Activated naive CD4-positive, alpha-beta T cell treated with anti-CD3 and anti-CD28 coated beads, Interleukin-2, amount 10 ng/mL, durations not matched to agents 7 days and 5 days (primary cell): ENCODE measurements at places on chromosomes 2 and 18.

GRCh38 chr2:239500574-239501550, 100.0 kb upstream of the HDAC4 start:
- H3K27me3 ChIP-seq, result peaks cover 12% of the 10 kb centered on the region
- no peak for DNase-seq
- no peak overlapping the region for H3K27ac ChIP-seq
- H3K4me3 ChIP-seq, result no peak overlapping the region
- no peaks in the 10 kb centered on the region for H3K36me3 ChIP-seq

DNA sequence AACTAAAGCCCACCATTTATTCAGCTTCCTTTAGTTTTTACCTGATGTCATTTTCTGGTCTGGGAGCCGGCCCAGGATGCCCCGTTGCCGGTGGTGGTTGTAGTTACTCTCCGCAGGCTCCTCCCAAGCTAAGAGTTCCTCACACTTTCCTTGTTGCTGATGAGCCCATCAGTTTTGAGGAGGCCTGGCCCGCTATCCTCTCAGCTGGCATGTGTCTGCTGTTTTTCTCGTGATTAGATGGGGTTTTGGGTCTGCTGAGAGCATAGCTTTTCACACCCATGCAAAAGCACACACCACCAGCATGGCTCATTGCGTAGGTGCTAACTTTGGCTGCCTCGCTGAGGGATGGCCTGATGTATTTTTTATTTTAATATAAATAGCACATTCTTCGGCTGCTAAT, 72.1 kb downstream of the PSMG2 start:
- peak overlapping the region; percentile 87 for H3K27ac ChIP-seq
- H3K36me3 ChIP-seq, result peaks cover 4% of the 10 kb centered on the region
- peaks cover 10% of the 10 kb centered on the region for H3K4me1 ChIP-seq
- peaks cover 9% of the 10 kb centered on the region for H3K27me3 ChIP-seq

DNA sequence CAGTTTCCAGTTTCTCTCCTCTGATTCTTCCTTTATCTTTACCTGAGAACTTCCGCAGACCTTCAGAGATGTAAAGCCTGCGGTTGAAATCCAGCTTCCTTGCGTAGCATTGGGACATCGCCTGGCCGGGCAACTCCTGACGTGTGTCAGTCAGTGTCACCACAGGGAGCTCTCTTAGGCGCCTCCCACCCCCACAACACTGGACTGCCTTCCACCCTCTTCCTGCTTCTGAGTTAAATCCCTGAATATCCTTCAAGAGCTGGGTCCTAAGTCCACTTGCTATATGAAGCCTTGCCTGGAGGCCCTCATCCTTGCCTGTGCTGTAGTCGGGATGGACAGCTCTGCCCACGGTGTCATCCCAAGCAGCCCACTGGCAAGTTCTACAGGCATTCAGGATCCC, 179.4 kb downstream of the SEPTIN10 start:
- no peaks in the 10 kb centered on the region for H3K36me3 ChIP-seq
- no peak for DNase-seq
- H3K27ac ChIP-seq, result no peak overlapping the region
- H3K27me3 ChIP-seq, result no peaks in the 10 kb centered on the region
- no peak overlapping the region for H3K4me3 ChIP-seq
- H3K4me1 ChIP-seq, result no peaks in the 10 kb centered on the region

DNA sequence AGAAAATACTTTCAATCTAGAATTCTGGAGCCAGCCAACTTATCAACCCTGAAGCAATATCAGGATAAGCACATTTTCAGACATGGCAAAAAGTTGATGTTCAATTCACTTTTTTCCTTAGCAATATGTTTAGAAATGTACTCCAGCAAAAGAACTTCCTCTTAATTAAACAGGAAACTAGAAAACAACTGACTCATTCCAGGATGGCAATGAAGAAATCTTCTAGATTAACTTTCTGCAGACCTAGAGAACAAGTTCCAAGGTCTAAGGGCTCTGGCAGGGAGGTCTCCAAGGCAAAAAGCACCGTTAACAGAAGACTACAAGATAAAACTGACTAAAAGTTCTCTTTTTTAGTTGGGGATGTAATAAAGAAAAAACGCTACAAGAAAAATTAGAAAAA, 69.2 kb upstream of the VWC2L start:
- no peaks in the 10 kb centered on the region for H3K27me3 ChIP-seq
- H3K27ac ChIP-seq, result no peak overlapping the region
- no peak for DNase-seq
- H3K4me1 ChIP-seq, result no peaks in the 10 kb centered on the region

GRCh38 chr2:227765788-227766372, 20.2 kb downstream of the SCYGR8 start:
- DNase-seq, result no peak
- no peak overlapping the region for H3K27ac ChIP-seq
- H3K4me1 ChIP-seq, result no peaks in the 10 kb centered on the region
- H3K36me3 ChIP-seq, result no peaks in the 10 kb centered on the region

GRCh38 chr18:11034884-11035283, 114.5 kb downstream of the PIEZO2 start:
- H3K27me3 ChIP-seq, result no peaks in the 10 kb centered on the region
- no peak overlapping the region for H3K4me3 ChIP-seq
- H3K27ac ChIP-seq, result no peak overlapping the region
- no peaks in the 10 kb centered on the region for H3K4me1 ChIP-seq
- H3K36me3 ChIP-seq, result no peaks in the 10 kb centered on the region
- no peak for DNase-seq

DNA sequence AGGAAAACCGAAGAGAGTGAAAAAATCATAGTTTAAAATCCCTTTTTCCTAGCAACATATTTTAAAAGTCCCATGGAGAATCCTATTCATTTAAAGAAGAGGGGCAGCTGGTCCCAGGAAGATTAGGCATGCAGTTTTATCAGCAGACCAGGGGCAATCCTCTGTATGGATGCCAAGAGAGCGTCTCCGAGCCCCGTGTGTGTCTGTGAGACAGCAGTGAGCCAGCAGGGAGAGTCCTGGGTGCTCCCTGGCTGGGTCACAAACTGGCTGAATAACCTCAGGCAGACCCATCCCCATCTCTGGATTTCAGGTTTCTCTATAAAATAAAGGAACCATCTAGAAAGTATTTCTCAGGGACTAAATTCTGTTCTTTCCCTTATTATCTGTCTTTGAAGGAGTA, 128.2 kb upstream of the RIOK3 start:
- DNase-seq, result no peak
- peaks cover 11% of the 10 kb centered on the region for H3K36me3 ChIP-seq
- H3K4me1 ChIP-seq, result peaks cover 6% of the 10 kb centered on the region
- H3K27me3 ChIP-seq, result peaks cover 3% of the 10 kb centered on the region

- H3K27ac ChIP-seq, result no peak overlapping the region
- peaks cover 10% of the 10 kb centered on the region for H3K27me3 ChIP-seq
These were observed 84.8 kb upstream of the HNRNPA3 start for GRCh38 chr2:177127821-177128220.

- no peak overlapping the region for H3K4me3 ChIP-seq
- H3K27me3 ChIP-seq, result no peaks in the 10 kb centered on the region
- H3K27ac ChIP-seq, result no peak overlapping the region
- no peaks in the 10 kb centered on the region for H3K36me3 ChIP-seq
These were observed 379.3 kb downstream of the SOX11 start for GRCh38 chr2:6071519-6071918.

GRCh38 chr2:218027426-218028188, 24.8 kb upstream of the TNS1 start:
- no peaks in the 10 kb centered on the region for H3K4me1 ChIP-seq
- no peak overlapping the region for H3K27ac ChIP-seq
- peaks cover 11% of the 10 kb centered on the region for H3K27me3 ChIP-seq
- no peak for DNase-seq

- H3K36me3 ChIP-seq, result no peaks in the 10 kb centered on the region
- DNase-seq, result no peak
- no peaks in the 10 kb centered on the region for H3K4me1 ChIP-seq
These were observed 27.0 kb upstream of the DPYSL5 start for GRCh38 chr2:26820932-26821331.

DNA sequence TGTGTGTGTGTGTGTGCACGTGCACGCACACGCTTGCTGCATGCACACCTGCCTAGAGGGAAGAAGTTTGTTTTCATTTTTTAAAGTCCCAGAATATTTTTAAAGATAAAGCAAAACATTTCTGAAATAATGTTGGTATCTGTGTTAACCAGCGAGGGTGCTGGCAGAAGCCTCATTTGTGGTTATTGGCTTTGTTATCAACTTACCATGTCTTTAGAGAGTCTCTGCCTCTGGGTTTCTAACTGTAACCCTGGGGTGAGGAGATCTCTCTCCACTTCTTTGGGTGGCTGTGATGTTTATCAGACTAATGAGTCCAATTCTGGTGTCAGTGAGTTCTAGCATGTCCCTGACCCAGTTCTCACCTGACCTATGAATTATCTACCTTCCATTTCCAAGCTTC, 927.6 kb upstream of the FANCL start:
- no peak overlapping the region for H3K27ac ChIP-seq
- DNase-seq, result no peak

DNA sequence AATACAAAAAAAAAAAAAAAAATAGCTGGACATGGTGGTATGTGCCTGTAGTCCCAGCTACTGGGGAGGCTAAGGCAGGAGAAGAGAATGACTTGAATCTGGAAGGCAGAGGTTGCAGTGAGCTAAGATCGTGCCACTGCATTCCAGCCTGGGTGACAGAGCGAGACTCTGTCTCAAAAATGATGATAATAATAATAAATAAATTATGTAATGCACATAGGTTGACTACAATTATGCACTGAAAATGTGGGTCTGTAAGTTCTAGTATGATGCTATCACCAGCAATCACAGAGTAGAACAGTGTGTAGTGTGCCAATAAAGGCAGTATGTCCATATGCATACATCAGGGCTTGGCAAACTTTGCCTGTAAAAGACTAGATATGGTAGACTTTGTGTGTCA, 55.6 kb upstream of the MYCN start:
- no peak overlapping the region for H3K27ac ChIP-seq
- H3K4me3 ChIP-seq, result no peak overlapping the region

DNA sequence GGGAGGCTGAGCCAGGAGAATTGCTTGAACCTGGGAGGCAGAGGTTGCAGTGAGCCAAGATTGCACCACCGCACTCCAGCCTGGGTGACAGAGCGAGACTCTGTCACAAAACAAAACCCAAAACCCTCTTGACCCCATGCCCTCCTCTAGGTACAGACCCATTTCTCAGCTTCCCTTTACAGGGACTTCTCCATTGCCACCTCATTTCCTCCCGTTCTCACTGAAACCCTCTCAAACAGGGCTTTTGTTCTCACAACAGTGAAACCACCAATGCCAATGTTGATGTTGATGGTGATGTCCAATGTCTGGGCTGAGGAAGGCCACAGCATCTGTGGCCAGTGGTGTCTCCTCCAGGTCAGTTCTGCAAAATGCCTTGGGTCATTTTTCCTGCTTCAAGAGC, 69.0 kb upstream of the ZCCHC2 start:
- H3K4me1 ChIP-seq, result peaks cover 12% of the 10 kb centered on the region
- no peak overlapping the region for H3K27ac ChIP-seq
- H3K36me3 ChIP-seq, result no peaks in the 10 kb centered on the region
- DNase-seq, result no peak
- no peak overlapping the region for H3K4me3 ChIP-seq

- DNase-seq, result no peak
- H3K4me3 ChIP-seq, result no peak overlapping the region
- H3K36me3 ChIP-seq, result peaks cover 19% of the 10 kb centered on the region
- no peak overlapping the region for H3K27ac ChIP-seq
- H3K27me3 ChIP-seq, result no peaks in the 10 kb centered on the region
- no peaks in the 10 kb centered on the region for H3K4me1 ChIP-seq
These were observed 239.3 kb downstream of the TWIST2 start for GRCh38 chr2:239087046-239087710.

DNA sequence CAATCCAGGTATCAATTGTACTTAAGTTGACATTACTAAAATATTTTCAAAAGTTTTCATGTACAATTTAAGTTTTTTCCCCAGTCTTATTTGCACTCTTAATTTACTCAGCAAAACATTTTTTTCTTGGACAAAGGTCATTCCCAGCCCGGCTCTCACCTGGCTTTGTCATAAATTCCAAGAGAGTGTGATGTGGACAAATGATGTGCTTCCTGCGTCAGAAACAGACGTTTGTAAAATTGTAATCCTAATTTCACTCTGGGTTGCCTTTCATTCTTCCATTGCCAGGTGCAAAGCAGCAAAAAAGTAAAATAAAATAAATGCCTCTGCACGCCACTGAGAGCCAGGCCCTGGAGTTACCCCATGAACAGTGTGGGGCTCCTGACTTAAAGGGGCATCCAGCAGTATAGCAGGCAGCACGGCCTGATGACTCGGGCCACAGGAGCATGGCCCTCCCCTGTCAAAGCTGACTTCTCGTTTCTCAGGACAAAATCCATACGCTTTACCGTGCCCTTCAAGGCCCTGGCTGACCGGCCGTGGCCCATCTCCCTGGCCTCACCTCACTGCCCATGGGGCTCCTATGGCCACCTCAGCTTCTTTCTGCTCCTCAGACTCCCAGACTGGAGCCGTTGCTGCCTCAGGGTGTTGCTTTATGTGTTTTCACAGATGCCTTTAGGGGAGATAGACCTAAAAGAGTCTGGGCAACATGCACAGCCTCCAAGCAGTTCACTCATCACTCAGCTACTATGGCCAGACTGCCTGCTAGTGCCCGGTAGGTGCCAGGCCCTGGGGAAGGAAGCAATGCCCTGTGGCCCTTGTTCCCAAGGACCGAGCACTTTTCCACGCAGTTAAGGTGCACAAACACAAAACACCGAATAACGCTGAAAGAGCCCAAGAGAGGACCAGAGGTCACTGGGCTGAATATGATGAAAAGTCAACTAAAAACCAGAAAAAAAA, 7.6 kb upstream of the TMEM185B start:
- no peak for DNase-seq
- H3K27ac ChIP-seq, result peak overlapping the region; percentile 96
- peaks cover 76% of the 10 kb centered on the region for H3K4me1 ChIP-seq

DNA sequence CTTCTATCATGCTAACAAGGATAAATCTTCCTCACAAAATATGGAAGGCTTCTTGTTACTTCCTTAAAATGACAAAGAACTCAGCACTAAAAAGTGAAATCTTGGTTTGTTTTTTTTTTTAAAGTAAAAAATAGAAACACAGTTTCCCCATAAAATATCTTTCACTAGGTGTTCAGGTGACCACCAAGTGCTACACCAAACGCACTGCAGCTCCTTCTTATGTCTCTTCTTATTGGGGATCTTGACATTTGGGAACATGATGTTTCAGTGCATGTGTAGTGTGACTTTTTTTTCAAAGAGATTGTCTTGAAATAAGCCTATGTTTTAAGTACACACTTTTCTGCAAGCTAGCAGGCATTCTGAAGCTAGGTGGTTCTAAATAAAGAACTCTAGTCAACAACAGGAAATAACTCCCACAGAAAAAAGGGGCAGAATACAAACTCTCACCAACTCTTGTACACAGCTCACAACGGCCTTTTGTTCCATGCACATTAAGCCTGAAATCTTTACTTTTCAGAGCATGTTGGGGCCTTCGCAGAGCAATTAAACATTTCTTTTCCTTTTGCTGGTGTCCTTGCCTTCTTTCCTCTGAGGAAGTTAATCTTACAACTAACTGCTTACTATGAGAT, 13.2 kb upstream of the SERTAD2 start:
- peaks cover 12% of the 10 kb centered on the region for H3K36me3 ChIP-seq
- H3K27ac ChIP-seq, result peak overlapping the region; percentile 91
- no peaks in the 10 kb centered on the region for H3K27me3 ChIP-seq
- no peak for DNase-seq

DNA sequence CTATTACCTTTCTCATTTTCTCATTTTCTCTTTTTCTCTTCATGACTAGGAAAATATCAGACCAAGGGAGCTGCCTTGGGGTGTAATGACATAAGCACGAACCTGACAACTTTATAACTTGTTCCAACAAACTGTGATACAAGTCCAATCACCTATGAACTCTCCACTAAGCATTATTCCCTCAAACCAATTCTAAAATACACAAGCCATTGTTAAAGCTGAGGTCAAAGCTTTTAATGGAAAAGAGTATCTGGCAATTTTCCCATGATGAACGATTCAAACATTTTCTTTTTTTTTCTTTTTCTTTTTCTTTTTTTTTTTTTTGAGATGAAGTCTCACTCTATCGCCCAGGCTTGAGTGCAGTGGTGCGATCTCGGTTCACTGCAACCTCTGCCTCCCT, 48.4 kb upstream of the NARS1 start:
- peaks cover 5% of the 10 kb centered on the region for H3K4me1 ChIP-seq
- no peaks in the 10 kb centered on the region for H3K27me3 ChIP-seq
- DNase-seq, result no peak
